Stimulated activated CD4-positive, alpha-beta T cell treated with anti-CD3 and anti-CD28 coated beads, Interleukin-4, amount 100 ng/mL, for 4 hours (primary cell): ENCODE measurements at places on chromosomes 16 and 17.

DNA sequence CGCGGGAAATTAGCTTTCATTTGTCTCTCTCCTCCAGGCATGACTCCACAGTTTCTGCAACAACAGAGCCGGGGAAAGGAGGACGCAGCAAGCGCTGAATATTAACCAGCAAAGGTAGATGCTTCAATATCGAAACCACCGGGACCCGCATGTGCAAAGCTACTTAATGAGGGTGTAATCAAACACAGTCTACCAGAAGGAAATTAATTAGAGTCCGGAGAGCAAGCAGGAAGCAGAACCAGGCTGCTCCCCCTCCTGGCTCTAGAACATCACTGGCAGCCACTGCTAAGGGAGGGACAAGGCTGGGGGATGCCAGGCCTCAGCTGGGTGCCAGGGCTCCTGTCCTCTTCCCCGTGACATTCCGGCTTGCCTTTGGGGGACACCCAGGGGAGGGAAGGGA lies 21.7 kb downstream of the LRRC75A start:
- DNase-seq = no peak

DNA sequence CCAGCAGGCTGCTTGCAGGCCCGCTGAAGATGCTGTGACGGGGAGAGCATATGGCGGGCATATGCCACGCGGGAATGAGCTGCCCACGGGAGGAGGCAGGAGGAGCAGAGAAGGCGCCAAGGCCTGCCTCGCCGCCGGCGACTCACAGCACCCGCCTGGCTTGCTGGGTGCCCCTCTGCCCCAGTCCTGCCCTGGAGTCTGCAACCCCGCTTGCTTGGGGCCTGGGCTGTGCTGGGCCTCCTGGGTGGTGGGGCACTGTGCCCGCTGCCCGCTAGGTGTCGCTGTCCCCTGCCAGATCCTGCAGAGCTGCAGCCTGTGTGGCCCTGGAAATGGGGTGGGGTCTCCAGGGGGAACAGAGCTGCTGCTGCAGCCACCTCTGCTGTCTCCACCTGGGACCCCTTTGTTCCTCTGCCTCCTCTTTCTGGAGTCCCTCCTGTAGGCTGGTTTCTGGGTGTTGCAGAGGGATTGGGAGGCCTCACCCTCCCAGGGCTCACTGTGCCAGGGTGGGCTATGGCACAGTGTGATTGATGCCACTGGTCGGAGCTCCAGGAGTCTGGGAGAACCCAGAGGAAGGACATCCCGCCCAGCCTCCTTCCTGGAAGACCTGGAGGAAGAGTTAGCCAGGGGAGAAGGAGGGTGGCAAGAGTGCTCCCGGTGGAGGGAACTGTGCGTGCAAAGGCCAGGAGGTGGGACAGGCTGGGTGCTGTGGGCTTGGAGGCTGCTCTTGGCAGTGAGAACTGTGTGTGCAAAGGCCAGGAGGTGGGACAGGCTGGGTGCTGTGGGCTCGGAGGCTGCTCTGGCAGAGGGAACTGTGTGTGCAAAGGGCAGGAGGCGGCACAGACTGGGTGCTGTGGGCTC lies 141.0 kb upstream of the CIBAR2 start:
- DNase-seq = peak; percentile 29

- DNase-seq = no peak
These were observed 43.7 kb upstream of the ERN1 start for GRCh38 chr17:64173646-64174045.

DNA sequence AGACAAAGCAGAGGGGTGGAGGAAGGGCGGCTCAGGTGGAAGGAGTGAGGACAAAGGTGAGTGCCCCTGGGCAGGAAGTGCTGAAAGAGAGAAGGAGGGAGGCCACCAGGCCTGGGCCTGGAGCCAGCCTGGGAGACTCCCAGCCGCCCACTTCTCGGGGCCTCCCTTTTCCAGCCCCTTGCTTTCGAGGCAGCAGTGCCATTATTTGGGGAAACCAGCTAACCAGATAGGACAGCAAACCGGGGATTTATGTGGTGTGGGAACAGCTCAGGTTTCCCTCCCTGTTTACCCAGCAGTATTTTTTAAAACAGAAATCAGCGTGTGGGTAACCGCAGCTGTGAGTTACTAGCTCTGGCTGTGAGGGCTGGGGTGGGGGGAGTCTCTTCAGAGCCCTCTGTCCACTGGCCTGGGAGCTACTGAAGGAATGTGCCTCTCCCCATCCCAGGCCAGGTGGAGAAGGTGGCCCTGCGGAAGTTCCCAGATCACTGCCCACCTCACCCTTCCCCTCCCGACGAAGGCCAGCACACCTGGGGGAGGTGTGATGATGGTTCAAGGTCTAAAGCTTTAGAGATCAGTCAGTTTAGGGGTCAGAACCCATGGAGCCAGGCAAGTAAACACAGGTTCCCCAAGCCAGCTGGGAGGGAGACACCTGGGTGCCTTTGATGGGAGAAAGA lies 8.4 kb upstream of the MEOX1 start:
- no peak for DNase-seq

DNA sequence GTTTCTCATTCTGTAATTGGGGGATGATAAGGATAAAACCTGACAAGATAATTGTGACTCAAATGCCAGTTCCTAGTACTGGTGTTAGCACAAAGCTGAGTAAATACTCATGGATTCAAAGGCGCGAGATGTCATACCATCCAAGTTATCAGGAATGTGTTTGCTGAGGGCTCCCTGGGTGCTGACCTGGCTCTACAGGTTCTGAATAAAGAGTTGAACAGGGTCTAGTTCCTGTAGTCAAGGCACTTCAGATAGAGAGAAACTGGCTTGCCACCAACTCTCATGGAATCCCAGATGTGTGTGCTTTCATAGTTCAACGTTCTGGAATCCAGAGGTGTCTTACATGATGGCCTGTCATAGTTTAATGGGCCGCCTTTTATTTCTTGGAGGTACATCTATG lies 141.6 kb downstream of the PRKCA start:
- no peak for DNase-seq

- DNase-seq = no peak
These were observed 10.3 kb downstream of the CD300LB start for GRCh38 chr17:74520790-74521480.

- DNase-seq = no peak
These were observed 21.0 kb upstream of the G6PC1 start for GRCh38 chr17:42879596-42879985.

GRCh38 chr16:15775209-15775608 lies 81.6 kb downstream of the MYH11 start:
- DNase-seq = no peak

GRCh38 chr17:48336986-48337385 lies 93.0 kb downstream of the SKAP1 start:
- DNase-seq = no peak

DNA sequence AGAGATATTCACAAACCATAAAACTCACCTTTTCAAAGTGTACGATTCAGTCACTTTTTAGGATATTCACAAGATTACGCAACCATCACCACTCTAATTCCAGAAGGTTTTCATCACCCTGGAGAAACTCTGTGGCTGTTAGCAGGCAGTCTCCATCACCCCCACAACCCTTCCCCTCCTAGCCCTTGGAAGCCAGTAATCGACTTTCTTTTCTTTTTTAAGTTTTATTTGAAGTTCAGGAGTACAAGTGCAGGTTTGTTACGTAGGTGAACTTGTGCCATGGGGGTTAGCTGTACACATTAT lies 363.5 kb downstream of the CPPED1 start:
- no peak for DNase-seq

GRCh38 chr16:25950586-25951281 lies 259.0 kb downstream of the HS3ST4 start:
- DNase-seq = no peak

DNA sequence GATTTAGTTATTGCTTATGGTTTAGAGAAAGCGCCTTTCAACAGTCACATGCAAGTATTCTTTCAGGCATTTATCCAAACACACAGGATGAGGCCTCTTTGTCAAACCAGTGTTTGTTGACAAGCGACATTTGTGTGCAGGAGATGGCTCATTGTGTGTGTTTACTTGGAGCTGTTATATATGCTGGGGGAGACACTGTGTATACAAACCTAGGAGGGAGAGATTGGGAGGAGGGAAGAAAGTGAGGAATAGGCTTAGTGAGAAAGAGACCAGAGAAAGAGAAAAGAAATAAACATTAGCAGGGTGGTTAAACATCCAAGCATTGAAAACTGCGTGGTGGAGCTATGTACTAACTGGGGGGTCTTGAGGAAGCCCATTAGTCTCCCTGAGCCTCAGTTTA lies 437.6 kb downstream of the MAF start:
- DNase-seq = no peak

DNA sequence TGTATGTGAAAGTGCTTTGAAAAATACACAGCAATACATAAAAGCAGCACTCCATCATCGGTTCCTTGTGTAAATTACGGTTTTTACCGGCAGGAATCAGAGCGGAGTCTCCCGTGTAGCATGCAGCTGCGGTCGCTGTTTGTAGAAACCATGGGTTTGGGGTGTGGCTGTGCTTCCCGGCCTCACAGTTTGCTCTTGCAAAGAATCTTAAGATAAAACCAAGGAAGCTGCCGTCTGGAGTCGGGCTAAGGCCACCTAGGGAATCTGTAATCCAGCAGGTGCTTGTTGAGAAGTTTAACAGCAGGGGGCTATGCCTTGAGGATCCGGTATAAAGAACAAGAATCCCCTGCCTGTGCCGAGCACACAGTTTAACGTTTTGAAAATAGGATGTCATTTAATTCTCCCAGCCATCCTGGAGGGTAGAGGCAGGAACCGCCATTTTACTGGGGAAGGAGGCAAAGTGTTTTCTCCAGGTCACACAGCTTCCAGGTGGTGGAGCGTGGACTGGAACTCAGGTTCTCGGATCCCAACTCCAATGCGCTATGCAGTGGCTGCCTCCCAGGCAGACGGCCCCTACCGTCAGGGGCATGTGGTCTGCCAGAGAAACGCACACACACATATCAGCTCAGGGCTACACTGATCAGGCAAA lies 6.0 kb upstream of the TLCD3A start:
- DNase-seq = no peak

DNA sequence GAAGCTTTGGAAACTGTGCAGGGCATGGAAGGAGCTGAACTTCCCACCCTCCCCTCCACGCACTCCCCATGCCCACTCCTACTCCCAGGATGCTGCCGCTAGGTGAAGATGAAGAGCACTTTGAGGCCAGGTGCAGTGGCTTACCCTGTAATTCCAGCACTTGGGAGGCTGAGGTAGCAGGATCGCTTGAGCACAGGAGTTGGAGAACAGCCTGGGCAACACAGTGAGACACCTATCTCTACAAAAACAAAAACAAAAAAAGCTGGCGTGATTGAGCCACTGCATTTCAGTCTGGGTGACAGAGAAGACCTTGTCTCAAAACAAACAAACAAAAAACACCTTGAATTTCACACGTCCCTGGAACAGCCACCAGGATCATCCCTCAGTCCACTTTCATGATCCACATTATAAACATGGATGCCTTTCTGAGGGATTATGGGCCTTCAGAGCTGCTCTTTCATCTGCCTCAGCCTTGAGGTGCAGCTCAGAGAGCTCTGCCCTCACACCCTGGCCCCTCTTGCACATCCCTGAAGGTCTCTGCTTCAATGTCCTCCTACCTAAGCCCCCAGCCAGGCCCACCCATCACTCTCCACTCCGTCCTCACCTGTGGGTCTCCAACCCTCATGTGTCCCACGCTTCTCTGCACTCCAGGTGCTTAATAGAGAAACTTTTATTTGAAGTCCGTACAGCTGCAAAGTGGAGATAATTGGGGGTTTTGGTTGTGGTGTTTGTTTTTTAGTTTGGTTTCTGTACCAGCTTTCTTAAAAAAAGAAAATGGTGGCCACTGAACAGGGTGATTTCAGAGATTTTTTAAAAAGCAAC lies 25.8 kb downstream of the PHB1 start:
- no peak for DNase-seq

- no peak for DNase-seq
These were observed 108.5 kb downstream of the ZNF778 start for GRCh38 chr16:89325861-89326471.

- no peak for DNase-seq
These were observed 13.8 kb downstream of the HNF1B start for GRCh38 chr17:37731056-37731455.

- DNase-seq = no peak
These were observed 3.5 kb upstream of the RRAD start for GRCh38 chr16:66928702-66929388.

DNA sequence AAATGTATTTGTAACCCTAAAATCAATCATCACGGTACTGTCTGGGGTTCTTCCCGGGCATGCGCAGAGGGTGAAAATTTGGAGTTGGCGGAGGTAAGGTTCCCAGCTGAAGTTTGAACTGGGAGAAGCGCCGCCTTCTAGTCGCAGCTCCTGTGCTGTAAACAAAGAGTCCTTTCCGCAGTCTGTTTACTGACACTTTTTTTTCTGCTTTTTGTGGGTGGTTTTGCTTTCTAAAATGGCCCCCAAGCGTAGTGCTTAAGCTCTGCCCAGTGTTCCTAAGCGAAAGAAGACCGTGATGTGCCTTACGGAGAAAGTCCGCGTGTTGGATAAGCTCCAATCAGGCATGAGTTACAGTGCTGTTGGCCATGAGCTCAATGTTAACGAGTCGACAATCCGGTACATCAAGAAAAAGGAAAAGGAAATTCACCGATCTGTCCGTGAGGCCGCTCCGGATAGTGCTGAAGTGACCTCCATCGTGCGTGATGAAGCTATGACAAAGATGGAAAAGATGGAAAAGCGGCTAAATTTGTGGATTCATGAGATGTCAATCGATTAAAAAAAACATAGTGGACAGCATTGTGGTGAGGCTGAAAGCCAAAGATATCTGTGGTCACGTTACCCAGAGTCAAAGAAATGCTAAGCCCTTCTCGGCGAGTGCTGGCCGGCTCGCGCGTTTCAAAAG lies 570 bp upstream of the CFDP1 start:
- no peak for DNase-seq

- no peak for DNase-seq
These were observed 7.4 kb downstream of the CMIP start for GRCh38 chr16:81451753-81452680.

GRCh38 chr17:15441315-15441714 lies 26.1 kb downstream of the CDRT4 start:
- DNase-seq = no peak

GRCh38 chr17:63399856-63400255 lies 46.2 kb downstream of the CYB561 start:
- DNase-seq = no peak

DNA sequence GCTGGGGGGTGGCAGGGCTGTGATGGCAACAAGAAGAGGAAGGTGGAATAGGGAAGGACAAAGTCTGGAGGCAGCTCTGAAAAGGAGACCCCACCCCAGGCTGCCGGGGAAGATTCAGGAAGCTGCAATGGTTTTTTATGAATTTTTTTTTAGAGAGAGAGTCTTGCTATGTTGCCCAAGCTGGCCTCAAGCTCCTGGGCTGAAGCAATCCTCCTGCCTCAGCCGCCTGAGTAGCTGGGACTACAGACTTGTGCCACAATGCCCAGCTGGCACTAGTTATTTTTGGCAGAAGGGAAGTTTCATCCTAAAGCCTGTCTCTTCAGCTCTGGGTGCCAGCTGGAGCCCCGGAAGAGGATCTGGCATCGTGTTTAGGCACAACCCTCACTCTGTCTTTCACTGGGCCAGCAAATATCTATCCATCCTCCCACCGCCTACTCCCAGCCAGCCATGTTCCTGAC lies 1.3 kb upstream of the CES3 start:
- no peak for DNase-seq

DNA sequence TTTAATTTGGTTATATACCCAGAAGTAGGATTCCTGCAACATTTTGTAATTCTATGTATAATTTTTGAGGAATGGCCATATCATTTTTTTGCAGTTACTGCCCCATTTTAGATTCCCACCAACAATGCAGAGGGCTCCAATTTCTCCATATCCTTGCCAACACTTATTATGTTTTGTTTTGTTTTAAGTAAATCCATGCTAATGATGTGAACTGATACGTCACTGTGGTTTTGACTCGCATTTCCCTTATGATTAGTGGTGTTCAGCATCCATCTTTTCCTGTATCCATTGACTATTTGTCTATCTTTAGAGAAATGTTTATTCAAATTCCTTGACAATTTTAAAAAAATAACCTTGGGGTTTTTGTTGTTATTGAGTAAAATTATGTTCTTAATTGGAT lies 826.4 kb downstream of the CDH11 start:
- DNase-seq = no peak
